ENCODE measurements at places on chromosomes 4 and X.
A peak's percentile ranks its signal among the peaks of the same experiment; 100 is the strongest.

DNA sequence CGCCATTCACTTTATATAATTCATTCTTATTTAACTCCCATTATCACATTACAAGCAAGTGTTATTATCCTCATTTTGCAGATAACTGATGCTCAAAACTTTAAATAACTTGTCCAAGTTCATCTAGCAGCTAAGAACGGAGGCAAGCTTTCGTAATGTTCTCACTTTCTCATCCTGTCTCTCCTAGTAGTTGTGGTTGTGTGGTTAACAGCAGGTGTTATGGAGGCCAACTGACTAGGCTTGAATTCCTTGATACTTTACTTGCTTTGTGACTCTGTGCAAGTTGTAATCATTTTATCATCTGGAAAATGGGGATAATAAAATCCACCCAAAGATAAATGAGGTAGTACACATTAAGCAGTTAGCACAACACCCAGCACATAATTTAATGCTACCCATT is 109.9 kb upstream of the PTPN13 start:
- no peak for DNase-seq

- no peak for DNase-seq
Observed at GRCh38 chr4:1363513-1363912, 16.5 kb downstream of the UVSSA start.

DNA sequence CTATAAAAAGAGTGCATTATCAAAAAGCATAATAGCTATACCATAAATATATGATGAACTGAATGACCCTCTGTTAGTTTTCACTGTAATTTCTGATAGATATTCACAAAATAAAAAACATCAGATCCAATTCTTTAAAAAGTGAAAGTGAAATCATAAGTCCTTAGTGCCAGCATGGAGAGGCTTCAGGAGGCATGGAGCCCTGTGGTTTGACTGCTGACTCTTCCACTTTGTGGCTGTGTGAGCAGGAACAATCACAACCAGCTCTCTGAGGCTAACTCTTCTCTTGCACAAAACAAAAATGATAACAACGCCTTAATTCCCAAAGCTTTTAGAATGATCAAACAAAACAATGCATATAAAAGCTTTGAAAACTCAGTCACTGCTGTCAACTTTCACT is 1143.9 kb downstream of the PDHA2 start:
- DNase-seq = no peak

GRCh38 chr4:15882675-15883086 is 55.9 kb downstream of the FGFBP1 start:
- DNase-seq = peak; percentile 79

GRCh38 chrX:70525733-70526132 is 81.1 kb downstream of the DLG3 start:
- DNase-seq = no peak

DNA sequence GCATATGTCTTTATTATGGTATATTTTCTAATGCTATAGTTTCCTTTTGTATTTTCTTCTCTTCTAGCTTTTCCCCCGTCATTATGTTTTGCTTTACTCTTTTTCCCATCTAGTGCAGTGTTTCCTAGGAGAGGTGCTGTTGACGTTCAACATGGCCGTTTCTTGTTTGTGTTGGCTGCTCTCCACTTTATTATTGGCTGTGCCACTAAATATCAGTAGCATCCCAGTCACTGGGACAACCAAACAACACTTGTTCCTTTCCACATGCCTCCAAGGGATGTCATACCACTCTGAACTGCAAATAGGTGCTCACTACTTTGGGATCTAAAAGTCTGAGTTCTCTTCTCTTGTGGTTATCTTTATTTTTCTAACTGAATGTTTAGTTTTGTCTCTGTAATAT is 26.5 kb downstream of the GBA3 start:
- DNase-seq = no peak
